Stimulated activated naive CD8-positive, alpha-beta T cell treated with anti-CD3 and anti-CD28 coated beads, Interleukin-15, Interleukin-2, amounts not matched to agents 100 U/mL and 50 U/mL, for 24 hours (primary cell): ENCODE measurements at places on chromosomes 3 and 15.

DNA sequence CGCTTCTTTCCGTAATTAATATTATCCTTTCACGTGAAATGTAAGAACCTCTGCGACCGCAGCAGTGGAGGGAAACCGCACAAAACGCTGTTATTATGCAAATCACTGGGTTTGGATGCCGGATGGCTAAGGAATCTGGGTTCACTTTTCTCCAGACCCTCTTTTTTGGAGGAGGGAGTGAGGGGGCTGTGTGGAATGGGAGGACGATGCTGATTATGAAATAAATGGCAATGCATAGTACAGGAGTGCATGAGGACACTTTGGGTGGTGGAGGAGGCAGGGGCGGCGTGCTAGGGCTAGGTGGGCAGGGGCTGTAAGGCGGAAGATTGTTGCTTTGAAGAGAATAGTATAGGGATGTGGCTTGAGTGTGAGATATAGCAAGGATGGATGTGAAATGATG, 1.8 kb downstream of the CADM2 start:
- no peak for DNase-seq

DNA sequence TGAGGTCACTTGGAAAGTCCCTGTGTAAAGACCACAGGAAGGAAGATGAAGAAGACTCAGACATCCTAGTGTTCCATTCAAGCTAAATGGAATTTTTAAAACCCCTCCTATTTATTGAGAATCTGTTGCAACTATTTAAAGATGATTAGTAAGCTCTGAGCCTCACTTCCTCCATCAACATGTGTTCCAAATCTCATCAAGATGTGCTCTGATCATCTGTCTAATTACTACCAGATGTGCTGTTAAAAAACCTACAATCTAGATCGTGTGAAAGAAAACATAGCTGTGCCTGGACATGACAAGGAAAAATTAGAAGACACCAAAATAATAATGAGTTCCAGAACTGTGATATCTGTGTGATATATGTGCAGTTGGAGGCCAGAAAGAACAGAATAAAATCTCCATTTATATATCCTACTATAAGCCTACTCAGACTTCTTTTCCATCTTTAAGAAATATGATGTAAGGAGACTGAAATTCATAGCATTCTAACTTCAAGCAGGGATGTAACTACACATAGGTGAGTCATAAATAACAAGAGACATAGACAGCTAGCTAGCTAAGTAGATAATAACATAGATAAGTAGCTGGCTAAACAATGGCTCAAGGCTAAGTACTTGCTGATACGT, 7.8 kb downstream of the XPC start:
- DNase-seq, result no peak

GRCh38 chr15:33145447-33145846, 49.1 kb downstream of the FMN1 start:
- DNase-seq, result no peak

DNA sequence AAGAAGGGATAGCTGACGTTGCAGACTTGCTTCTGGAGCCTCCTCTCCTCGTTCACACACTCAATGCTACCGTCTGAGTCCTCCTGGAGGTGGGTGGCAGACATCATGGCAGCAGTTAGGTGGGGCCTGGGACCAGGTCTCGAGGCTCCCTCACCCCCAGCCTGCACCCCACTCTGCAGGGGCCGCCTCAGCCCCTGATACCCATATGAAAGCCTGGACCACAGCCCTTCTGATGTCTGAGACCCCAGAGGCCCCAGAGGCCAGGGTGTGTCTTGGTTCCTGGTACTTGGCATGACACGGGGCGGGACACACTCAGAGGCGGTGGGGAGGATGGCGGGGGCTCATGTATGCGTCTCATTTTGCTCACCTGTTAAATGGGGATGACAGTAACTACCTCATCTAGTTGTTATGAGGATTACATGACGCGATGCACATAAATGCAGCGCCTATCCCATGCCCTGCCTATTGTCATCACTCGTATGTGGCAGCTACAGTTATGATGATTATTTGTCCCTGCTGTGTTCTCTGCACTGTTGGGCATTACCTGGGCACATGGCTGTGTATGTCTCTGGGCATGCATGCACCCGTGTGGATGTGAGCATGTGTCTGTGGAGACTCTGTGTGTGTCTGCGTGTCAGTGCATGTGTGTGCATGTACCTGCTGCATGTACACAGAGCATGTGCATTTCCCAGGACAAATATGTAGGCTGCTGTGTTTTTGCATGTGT, 39.9 kb downstream of the FEM1B start:
- DNase-seq, result no peak

DNA sequence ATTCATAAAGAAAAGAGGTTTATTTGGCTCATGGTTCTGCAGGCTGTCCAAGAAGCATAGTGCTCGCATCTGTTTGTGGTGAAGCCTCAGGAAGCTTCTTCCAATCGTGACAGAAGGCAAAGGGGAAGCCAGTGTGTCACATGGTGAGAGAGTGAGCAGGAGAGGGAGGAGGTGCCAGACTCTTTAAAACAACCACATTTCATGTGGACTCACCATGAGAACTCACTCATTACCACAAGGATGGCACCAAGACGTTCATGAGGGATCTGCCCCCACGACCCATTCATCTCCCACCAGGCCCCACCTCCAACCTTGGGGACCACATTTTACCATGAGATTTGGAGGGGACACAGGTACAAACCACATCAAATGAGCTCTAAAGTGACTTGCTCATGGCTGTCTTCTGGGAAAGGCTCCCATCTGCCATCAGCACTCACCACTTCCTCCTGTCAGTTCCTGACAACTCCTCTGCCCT, 327.3 kb upstream of the TLE3 start:
- peak; percentile 23 for DNase-seq

DNA sequence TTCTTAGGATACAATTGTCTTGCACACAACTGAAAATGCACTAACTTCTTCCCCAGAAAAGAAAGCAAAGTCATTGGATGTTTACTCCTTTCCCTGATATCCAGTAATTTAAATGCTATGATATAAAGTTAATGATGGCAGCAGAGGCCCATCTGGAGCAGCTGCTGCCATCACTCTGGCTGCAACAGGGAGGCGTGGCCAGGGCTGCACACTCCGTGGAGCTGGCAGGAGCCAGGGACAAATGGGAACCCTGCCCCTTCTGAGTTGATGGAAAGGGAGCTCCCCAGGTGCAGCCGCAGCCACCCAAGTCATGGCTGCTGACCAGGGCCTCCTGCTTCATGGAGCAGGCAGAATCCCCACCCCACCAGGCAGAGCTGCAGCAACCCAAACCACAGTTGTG, 72.6 kb upstream of the ALDH1A3 start:
- DNase-seq, result no peak

DNA sequence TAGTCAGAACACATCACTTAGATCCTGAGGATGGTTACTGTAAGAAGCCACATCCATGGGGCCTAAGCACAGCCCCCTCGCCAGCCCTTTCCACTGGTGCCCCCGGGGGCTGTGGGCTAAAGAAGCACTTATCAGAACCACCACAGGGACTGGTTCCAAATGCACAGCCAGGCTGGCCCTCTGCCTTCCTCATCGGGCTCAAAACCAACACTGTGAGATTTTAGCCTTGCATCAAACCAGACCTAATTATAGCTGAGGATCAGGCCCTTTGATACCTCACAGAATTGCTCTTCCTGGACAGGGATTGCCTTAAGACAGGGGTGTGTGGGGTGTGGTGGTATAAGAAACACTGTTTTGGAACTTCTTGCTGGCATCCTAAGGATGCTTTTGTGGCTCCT, 23.7 kb downstream of the SRPRB start:
- DNase-seq, result no peak

DNA sequence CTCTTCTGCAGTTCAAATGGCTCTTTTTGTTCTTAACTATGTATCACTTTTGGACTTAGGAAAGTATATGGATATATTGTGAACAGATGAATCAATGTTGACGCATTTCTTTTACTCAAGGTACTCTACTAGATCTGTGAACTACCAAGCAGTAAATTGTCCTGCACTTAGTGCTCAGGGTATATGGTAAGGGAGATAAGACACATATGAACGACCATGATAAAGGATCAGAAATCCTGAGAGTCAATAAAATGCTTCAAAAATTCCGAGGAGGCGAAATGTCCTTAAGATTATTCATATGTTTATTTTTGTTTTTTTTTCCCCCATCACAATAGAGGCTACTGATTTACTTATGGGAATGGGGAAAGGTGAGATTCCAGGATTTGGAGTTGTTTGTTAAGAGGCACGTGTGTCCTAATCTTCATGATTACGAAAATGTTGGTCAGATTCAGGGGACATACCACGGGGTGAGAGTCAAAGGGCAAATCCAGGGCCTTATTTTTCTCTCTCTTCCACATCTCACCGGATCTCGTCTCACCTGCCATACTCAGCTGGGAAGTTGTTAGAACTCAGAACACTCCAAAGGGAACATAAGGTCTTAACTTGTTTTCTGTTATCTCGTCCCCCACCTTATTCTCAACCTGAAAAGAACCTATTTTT, 475.1 kb upstream of the TBL1XR1 start:
- no peak for DNase-seq

GRCh38 chr15:87816811-87817210, 439.7 kb downstream of the NTRK3 start:
- DNase-seq, result no peak

GRCh38 chr15:98560338-98560737, 88.0 kb upstream of the IGF1R start:
- DNase-seq, result no peak

GRCh38 chr15:29708519-29708918, 113.7 kb downstream of the TJP1 start:
- no peak for DNase-seq

DNA sequence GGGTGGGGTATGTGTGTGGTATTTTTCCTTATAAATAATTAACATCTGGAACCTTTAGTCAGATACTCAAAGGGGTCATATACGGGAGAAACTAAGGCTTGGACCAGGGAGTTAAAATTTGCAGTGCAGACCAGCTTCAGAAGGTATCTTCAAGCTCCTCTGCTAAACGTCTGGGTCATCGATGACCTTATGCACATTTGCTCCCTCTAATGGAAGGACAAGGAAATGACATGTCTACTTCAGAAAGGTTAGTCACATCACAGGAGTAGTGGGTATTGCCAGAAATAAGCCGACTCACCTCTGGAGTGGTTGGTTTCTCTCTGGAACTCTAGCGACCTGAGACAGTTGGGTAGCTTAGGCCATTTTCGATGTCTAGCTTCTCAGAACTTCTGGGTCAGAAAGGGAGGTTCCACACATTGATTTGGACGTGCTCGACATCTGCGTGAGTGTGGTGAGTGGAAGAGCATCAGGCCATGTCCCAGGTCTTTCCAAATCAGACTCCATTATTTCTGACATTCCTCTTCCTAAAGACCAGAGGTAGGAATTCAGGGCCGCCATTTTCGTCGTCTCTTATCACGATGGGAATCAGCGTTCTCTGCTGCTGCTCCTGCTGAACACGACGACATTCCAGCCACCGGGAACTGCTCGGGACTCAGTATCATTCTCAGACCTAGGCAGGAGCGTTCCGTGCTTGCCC, 31.8 kb upstream of the RASA2 start:
- DNase-seq, result no peak

DNA sequence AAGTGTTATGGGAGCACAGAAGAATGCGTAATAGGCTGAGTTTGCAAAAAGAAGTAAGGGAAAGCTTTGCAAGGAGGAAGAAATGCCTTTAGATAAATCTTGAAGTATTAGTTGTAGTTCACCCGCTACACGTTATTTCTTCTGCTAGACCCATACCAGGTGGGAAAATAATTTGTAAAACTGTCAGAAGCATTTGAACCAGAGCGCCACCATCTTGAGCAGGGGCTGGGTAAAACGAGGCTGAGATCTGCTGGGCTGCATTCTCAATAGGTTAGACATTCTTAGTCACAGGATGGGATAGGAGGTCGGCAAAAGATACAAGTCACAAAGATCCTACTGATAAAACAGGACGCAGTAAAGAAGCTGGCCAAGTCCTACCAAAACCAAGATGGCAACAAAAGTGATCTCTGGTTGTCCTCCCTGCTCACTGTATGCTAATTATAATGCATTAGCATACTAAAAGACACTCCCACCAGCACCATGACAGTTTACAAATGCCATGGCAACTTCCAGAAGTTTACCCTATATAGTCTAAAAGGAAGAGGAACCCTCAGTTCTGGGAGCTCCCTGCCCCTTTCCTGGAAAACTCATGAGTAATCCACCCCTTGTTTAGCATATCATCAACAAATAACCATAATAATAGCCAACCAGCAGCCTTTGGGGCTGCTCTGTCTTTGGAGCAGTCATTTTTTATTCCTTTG, 50.0 kb upstream of the ZNF280D start:
- DNase-seq, result no peak

DNA sequence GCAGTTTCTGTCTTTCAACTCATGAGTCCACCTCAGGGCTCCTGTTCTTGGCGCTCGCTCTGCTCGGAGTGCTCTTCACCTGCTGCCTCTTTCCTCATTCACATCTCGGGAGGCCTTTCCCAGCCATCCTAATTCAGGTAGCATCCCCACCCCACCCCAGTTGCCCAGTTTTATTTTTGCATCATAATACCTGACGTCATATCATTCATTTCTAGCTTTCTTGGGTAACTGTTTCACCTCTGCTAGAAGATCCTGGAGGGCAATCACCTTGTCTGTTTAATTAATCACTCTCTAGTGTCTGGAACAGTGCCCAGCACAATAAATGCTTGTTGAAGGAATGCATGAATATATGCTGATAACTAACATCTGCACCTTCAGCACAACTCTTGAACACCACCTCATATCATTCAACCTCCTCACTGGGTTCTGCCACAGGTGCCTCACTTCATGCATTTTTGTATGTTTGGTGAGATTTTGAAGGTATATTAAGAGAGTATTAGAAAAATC, 7.6 kb downstream of the NUSAP1 start:
- no peak for DNase-seq

DNA sequence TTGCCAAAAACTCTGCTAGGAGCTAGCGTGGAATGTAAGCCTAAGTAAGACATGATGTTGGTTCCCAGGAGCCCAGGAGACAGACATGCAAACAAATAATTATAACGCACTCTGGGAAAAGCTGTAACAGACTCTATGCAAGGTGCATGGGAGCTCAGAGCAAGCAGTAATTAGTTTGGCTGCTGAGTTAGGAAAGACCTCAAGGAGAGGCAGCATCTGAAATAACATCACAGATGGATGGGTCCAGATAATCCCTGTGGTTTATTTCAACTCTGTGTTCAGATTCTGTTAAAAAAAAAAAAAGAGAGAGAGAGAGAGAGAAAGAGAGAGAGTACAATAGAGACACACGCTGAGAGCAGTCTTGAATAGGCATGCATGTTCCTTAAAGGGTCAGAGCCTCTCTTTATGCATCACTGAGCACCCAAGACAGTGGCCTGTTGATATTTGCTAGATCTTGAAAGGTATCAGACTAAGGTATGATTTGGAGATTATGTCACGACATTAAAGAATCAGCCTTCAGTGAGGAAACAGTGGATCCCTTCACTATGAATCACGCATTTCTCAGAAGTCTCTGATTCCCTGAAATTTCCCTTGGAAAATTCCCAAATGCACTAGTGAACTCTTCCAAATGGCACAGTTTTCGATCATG, 124.4 kb upstream of the LIPC start:
- no peak for DNase-seq

- DNase-seq, result no peak
Observed at GRCh38 chr3:45937206-45938042, 5.8 kb upstream of the CXCR6 start.

- peak; percentile 79 for DNase-seq
Observed at GRCh38 chr3:184289426-184289938, 9.6 kb upstream of the PSMD2 start.
